Activated CD4-positive, alpha-beta T cell treated with anti-CD3 and anti-CD28 coated beads, Interleukin-2, amount 50 U/mL, for 4 hours (primary cell): ENCODE measurements at places on chromosomes 2 and 18.

DNA sequence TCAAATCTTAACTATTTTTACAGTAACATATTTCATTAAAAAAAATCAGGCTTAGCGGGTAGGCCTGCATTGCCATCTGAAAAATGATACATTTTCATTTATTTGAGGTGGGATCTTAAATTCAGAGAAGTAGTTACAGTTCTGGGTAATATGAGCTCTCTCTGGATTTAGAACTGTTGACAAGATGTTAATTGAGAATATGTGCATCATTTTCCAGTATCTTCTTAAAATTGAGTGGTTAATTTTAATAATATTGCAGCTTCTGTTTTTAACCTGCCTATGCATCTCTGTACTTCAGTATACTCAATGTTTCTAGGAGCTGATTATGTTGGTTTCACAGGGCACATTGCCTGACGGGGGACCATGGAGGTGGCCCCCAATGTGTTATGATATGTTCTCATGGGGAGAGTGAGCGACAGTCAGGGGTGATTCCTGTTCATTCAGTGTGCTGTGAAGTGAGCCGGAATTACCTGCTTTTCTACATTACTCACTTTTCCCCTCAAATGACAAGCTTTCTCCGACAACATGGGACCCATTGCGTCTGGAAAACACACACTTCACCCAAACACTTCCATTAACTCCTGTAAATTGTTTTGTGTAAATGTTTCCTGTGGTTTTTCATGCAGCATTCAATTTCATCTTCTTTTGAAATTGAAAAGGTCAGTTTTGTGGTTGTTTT, 406.2 kb downstream of the MTX2 start:
- DNase-seq, result no peak

- DNase-seq, result no peak
Observed at GRCh38 chr2:84613082-84613481, 96.8 kb downstream of the DNAH6 start.

DNA sequence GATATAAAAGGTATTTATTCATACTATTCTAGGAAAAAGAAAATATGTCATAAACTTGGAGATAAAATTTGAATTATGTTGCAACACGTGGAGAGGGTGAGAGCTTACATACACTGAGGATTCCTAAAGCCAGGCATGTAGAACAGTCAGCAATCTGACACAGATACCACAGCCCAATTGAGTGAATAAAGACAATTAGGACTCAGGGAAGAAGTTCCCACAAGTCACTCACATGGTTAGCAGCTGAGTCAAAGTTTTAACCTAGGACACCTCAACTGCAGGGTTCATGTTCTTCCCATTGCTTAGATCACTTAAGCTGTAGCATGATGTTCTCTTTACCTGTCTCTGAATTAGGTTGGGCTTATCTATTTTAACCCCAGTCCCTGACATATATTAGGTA, 189.5 kb downstream of the CMPK2 start:
- DNase-seq, result no peak

DNA sequence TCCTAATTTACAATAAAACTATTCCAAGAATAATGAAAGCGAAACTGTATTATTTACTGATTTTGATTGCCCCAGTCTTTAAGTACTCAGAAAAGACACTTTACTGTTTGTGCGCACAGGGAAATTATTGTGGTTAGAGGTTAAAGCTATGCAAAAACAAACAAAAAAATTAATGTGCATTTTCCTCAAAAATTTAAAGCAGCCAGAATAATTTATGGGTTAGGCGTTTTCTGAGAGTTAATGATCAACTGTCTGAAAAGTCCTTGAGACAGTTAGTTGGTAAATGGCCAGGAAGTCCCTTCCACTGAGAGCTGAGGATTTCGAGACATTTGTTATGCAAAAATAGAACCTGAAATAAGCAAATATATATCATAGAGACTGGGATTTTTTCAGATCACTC, 143.3 kb downstream of the IRS1 start:
- DNase-seq, result no peak

DNA sequence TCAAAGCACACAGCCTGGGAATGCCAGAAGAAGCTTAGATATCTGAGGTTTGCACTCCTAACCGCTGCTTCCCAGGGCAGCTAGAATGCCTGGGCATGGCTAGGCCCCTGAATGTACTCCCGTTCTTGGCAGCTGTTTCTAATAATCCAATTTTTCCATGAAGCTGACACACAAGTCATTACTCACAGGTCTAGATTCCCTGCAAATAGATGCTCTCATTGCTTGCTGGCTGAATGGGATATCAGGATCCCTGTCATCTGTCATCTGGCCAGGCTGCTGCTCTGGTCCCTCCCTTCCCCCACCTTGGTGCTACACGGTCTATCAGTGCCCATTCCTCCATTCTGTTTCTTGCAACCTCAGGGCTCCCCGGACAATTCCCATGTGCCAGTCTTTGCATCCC, 40.7 kb upstream of the TEX51 start:
- DNase-seq, result no peak

- no peak for DNase-seq
Observed at GRCh38 chr2:123366239-123366837, 658.7 kb upstream of the CNTNAP5 start.

- DNase-seq, result no peak
Observed at GRCh38 chr18:26656431-26656943, 108.1 kb upstream of the KCTD1 start.

DNA sequence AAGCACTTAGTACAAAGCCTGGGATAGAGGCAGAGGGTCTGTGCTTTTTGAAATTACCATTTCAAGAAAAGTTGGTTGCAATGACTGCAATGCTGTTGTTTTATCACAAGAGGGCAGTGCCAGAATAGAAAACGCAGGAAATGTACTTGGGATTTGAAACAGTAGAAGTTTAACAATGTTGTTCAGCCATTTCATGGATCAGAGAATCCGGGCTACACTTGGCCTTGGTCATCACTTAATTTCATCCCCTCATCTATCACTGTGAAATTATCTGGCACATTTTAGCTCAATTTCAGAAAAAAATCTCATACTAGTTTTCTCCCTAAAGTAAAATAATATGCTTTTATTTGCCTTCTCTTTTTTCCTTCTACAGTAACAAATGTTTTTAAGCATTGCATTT, 70.8 kb downstream of the RAPGEF4 start:
- no peak for DNase-seq

- no peak for DNase-seq
Observed at GRCh38 chr2:14790041-14790640, 157.6 kb downstream of the LRATD1 start.

DNA sequence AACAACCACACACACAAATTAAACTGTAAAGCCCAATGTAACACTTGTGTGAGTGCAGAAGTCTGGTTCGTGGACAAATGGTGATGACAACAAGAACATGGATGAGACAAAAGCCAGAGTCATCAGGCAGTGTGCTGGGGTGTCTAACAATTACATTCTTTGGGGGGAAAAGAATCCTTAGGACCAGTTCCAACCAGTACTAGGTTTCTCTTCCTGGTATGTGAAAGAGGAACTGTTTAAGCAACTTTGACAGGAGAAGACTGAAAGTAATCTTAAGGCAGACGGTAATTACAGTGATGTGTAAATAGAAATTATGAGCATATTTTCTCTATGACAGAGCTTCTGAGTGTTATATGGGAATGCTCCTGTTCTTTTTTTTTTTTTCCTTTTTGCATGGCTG, 133.4 kb downstream of the AFF3 start:
- DNase-seq, result no peak

- no peak for DNase-seq
Observed at GRCh38 chr18:79379931-79380815, 15.6 kb upstream of the NFATC1 start.

GRCh38 chr2:122340246-122340645, 584.8 kb downstream of the TSN start:
- DNase-seq, result no peak

DNA sequence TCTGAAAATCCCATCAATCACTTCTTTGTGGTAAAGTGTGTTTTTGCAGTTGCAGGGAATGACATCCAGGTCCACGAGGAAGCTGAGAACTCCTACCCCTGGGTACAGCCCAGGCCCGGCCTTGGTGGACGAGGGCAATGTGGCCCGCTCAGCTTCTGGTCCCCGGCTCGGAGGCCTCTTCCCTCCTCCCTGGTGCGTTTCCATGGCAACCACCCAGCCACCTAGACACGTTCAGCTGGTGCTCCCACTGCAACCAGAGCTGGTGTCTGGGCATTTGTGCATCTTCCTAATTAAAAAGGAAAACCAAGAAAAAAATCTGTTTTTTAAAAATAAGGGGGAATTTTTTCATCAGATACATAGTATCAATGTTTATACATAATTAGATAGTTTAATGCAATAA, 603.6 kb upstream of the SALL3 start:
- no peak for DNase-seq

DNA sequence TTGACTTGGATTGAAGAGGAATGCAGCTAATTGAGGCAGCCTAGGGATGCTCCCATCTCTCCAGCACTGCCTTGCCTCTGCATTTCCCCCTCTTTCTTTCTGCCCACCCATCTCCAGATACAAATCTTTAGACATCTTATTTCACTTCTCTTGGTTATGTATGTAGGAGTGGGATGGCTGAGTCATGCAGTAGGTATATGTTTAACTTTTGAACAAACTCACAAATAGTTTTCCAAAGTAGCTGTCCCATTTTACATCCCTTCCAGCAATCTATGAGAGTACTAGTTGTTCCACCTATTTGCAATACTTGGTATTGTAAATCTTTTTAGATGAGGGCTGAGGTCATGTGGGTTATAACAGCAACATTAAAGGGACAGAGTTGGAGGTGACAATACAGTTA, 329.9 kb downstream of the DYSF start:
- DNase-seq, result no peak

DNA sequence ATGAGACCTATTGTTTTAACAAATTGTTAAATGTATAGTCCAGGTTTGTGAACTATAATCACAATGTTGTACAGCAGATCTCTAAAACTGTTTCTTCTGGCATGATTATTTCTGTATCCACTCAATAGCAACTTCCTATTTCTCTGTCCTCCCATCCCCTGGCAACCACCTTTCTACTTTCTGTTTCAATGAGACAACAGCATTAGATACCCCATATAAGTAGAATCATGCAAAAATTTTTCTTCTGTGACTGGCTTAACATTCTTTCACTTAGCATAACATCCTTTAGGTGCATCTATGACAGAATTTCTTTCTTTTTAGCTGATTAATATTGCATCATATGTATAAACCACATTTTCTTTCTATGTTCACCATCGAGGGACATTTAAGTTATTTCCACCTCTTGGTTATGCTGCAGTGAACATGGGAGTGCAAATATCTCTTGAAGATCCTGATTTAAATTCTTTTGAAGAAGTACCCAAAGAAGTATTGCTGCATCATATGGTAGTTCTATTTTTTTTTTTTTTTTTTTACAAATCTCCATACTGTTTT, 713.5 kb downstream of the LRP1B start:
- no peak for DNase-seq

DNA sequence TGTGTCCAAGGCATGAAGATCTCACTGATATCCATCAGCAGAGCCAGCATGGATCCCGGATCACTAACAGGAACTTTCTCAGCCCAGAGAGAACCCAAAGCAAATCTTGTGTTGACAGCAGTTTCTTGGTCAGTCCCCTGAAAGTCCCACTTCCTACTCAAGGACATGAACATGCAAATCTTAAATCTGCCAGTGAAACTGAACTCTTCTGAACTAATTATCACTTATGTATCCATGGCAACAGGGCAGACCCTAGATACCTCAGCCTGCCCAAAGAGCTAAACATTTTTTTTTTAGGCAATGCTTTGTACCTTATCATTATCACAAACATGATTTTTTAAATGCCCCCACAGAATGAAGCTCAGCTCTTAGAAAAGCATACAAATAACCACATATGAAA, 127.8 kb upstream of the DDX18 start:
- DNase-seq, result no peak

GRCh38 chr2:199414001-199414400, 43.7 kb downstream of the SATB2 start:
- no peak for DNase-seq

- no peak for DNase-seq
Observed at GRCh38 chr2:6352906-6353515, 512.7 kb downstream of the CMPK2 start.

- no peak for DNase-seq
Observed at GRCh38 chr2:9836517-9836916, 6.8 kb upstream of the TAF1B start.

GRCh38 chr2:3494984-3495666, 24.2 kb downstream of the ADI1 start:
- DNase-seq, result no peak
